ENCODE measurements at places on chromosomes 6 and 20. TPM values are rescaled to one million over a fixed set of nuclear protein-coding genes. Genes with fewer than 3 reads are reported as not detected.

KCNG1 gene
- total RNA-seq, result not detected

CALHM5 gene
- not detected for total RNA-seq

DNA sequence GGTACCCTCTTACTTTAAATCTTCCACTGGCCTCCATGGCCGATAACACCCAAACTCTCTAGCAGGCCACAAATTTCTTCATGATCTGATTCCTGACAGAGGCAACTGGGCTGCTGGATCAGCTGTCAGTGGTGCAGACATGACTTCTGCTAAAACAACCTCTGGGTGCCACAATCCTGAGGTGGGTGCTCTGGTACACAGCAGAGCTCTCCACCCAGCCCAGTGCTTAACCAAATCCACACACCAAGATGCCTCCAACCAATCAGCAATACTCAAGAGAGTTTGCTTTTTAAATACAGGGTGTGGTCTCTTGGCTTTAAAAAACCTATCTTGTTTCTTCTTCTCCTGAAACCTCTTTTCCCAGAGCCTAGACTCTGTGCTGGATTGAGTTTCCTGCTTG lies 126.6 kb upstream of the SPACA1 start:
- DNase-seq, result no peak

GNAS-AS1 gene
- 0.60 TPM for total RNA-seq

- DNase-seq, result no peak
Observed at GRCh38 chr20:50413088-50413500, 97.1 kb upstream of the PTPN1 start.

DNA sequence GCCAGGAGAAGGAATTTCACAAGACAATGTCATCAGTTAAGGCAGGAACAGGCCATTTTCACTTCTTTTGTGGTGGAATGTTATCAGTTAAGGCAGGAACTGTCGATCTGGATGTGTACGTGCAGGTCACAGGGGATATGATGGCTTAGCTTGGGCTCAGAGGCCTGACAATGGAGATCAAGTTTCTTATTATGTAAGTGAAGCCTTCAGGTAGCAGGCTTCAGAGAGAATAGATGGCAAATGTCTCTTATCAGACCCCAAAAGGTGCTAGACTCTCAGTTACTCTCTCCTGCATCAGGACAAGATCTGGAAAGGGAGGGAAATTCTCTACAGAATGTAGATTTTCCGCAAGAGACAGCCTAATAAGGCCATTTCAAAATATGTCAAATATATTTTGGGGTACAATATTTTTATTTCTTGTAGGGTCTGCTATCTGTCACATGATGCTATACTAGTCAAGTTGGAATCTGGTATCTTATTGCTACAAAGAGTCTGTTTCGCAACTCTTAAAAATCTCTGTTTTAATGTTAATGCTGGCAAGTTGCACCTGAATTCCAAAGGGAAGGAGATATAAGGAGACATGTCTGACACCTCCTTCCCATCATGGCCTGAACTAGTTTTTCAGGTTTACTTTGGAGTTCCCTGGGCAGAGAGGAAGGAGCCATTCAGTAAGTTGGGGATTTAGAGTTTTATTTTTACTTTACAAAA lies 48.8 kb downstream of the TRDN start:
- no peak for DNase-seq

TMEM14A gene
- 5.6 TPM for total RNA-seq

- peak; percentile 27 for DNase-seq
Observed at GRCh38 chr6:96947055-96947454, 22.5 kb downstream of the KLHL32 start.

NEDD9 gene
- 106 TPM for total RNA-seq

DNA sequence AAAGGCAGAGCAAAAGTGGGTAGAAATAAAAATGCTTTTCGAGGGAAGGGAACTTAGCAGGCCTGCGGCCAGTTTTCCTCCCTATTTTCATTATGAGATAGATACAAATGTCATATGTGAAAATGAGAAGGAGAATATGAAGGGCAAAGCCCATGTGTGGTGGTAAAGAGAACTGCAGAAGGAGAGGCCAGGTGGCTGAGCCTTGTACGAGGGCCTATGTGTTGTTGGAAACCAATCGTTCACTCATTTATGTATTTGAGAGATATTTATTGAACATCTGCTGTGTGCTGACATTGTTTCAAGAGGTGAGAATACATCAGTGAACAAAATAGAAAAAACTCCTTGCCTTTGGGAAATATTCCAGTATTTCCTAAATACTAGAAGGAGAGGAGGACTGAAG lies 147.7 kb downstream of the SH3BGRL2 start:
- no peak for DNase-seq

C20orf202 gene
- total RNA-seq, result 0.60 TPM

OOEP gene
- total RNA-seq, result 0.35 TPM

FOXQ1 gene
- not detected for total RNA-seq

DNA sequence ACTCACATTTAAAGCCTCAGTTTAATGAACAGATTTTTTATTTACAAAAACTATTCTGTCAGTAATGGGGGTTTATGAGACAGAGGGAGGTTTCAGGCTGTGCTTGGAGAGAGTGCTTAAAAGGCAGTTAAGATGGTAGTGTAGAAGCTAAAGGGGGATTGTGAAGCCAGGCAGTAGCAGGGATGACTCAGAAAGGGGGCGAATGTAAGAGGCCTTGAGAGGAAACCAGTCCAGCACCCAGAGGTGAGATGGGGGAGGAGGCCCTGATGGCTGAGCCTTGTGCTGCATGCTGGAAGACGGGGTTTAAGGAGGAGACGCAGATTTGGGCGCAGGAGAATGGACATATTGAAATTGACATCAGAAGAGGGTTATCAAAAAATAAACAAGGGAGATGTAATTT lies 6.6 kb upstream of the SERPINB9 start:
- DNase-seq, result no peak

GRCh38 chr20:64238851-64239387 lies 16.6 kb upstream of the PCMTD2 start:
- DNase-seq, result no peak

- no peak for DNase-seq
Observed at GRCh38 chr20:46222521-46223007, 85.7 kb downstream of the CDH22 start.

SLC22A23 gene
- total RNA-seq, result 0.24 TPM

NNAT gene
- total RNA-seq, result not detected

DNA sequence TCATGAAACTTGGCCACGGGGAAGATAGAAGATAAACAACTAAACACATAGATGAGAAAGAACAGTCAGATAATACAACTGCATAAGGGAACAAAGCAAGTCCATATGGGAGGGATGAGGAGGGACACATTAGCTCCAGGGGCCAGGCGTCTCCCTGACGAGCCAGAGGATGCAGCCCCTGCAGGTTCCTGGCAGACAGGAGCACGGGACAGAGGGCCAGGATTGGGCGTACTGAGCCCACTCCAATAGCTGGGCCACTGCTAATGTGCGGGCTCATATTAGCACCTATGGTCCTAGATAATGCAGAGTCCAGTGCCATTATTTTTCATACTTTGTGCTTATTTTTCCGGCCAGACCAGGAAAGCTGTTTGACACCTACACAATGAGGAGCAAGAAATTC lies 182.9 kb downstream of the ANKRD60 start:
- DNase-seq, result no peak

OR2H1 gene
- not detected for total RNA-seq

DNA sequence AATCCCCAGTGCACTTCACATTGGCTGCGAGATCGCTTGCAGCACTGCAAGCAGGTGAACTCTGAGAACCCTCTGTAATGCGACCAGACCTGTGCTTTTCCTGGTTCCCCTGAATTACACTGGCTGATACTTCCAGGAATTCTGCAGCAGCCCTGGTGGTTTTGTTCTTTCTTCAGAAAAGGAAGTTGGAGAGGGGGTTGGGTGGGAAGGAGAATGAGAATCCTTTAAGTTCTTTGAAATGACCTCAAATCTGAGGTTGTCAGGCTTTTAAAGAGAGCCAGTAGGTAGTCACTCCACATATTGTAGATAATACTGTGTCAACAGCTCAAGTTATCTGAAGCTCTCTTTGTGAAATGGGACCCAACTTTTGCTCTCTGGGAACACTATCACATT lies 62.4 kb downstream of the GCNT2 start:
- DNase-seq, result no peak

GRCh38 chr6:85422996-85423395 lies 26.9 kb upstream of the NT5E start:
- DNase-seq, result no peak

GRCh38 chr20:51650685-51651134 lies 108.2 kb upstream of the NFATC2 start:
- no peak for DNase-seq

DNA sequence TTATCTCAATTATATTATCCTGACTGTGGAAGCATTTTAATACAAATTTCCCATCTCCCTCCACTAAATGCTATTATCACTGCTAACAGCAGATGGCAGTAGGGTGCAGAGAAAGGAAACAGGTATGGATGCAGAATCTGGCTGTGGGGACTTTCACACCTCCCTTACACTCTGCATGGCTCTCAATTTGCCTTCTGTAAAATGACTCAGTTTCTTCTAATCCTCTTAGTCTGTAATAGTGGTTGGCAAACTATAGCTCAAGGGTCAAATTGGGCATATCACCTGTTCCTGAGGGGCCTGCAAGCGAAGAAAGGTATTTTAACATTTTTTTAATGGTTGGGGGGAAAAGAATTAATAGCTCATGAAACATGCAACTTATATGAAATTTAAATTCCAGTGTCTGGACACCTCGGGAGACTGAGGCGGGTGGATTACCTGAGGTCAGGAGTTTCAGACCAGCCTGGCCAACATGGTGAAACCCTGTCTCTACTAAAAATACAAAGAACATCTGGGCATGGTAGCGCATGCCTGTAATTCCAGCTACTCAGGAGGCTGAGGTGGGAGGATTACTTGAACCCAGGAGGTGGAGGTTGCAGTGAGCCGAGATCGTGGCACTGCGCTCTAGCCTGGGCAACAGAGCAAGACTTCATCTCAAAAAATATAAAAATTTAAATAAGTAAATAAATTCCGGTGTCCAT lies 83.5 kb downstream of the ZMYND8 start:
- DNase-seq, result no peak

DNA sequence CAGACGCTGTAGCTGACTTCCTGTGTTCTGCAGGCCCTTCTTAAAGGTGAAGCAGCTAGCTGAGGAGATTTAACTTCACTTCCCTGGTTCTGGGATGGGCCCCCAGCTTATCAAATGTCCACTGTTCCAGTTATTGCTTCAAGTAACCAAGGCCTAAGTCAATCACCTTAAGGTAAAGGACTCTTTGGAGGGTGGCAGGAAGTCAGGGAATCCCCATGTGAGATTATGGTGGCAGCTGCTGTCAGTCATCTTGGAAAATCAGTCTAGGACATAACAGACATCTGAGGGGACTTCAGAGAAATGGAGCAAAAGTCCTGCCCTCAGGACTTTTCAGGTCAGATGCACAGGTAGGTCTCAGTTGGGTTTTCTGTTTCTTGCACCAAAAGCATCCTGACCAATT lies 3.8 kb downstream of the ELOVL5 start:
- DNase-seq, result peak; percentile 59

DNA sequence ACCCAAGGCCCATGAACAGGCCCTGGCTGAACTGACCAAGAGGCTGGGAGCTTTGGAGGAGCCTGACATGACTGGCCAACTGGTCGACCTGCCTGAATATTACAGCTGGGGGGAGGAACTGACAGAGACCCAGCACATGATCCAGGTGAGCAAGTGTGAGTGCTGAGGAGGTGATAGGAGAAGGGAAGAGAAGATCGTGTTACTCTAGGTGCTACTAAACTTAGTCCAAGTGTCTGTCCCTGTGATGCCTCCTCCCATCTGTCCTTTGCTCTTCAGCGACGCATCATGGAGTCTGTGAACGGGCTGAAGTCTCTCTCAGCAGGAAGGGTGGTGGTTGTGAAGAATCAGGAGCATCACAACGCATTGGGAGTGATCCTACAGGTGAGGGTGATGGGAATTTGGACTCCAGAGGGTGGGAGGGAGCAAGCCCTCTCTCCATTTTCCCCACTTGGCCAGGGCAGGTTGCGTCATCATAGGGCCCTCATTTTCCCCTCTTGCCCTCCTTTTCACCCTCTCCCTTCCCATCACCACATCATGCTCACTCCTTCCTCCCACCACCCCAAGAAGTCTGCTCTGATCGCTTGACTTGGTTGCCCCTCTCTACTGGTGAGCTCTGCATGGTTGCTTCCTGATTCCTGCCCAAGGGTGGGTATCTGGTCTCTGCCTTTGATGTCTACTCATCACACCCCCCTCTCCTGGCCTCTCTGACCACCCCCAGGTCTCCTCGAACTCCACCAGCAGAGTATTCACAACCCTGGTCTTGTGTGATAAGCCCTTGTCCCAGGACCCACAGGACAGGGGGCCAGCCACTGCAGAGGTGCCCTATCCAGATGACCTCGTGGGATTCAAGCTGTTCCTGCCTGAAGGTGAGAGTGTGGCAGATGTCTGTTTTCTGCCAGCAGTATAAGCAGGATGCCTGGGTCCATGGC lies 4.7 kb downstream of the DXO start:
- no peak for DNase-seq

DNA sequence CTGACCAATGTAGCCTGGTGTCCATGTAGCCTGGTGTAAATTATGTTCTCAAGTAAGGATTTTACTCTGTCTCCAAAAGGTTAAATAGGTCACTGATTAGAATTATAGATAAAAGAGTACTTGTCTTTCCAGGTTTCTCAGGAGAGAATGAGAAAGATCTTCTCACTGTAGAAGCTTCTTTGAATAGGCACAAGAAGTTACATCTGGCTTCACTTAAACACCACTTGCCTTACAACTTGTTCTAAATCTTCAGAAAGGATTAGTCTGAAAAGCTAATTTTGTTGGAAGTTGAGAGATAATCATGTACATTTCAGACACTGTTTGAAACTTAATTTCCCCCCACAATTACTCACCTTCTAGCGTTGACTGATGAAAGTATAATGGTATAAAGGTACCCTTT lies 275.3 kb downstream of the FARS2 start:
- no peak for DNase-seq

OSBPL2 gene
- 104 TPM for total RNA-seq

GRCh38 chr6:7725849-7726415 lies at the start of gene BMP6:
Gene BMP6 (plus strand): TSS chr6:7726099. CDS start chr6:7726956, 857 bp downstream.
- DNase-seq, result no peak

GRCh38 chr6:7143476-7143974 lies 35.8 kb downstream of the RREB1 start:
- no peak for DNase-seq

GRCh38 chr6:160285541-160286105 lies 27.0 kb upstream of the SLC22A2 start:
- no peak for DNase-seq

DNA sequence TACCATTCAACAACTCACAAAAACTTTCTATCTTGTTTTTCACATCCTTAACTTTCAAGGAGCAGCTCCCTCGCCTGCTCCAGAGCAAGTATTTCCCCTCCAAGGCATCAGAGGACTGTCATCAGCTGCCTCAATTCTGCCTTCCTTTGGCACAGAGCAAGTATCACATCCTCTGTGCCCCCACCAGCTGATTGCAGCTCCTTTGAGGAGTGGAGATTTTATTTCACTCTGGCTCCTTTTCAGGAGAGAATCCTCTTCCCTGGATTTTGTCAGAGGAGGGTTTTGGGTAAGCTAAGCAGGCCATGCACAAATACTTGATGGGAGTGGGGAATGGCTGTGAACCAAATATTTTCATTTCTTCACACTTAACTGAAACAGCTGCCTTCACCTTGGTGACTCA lies 610.5 kb upstream of the FLRT3 start:
- DNase-seq, result no peak

- no peak for DNase-seq
Observed at GRCh38 chr20:13418263-13419229, 197.5 kb downstream of the ISM1 start.

- DNase-seq, result no peak
Observed at GRCh38 chr6:168039849-168040248, 39.2 kb downstream of the FRMD1 start.
